SK-N-MC (cell line): ENCODE measurements at places on chromosomes 12 and 14.

- no peak for DNase-seq
Observed at GRCh38 chr12:1949771-1950470, 31.5 kb upstream of the CACNA2D4 start.

- DNase-seq = no peak
Observed at GRCh38 chr12:88805286-88805685, 225.0 kb upstream of the KITLG start.

GRCh38 chr12:96070670-96071279 lies 35.4 kb upstream of the LTA4H start:
- no peak for DNase-seq

GRCh38 chr14:26370115-26370514 lies 227.7 kb downstream of the NOVA1 start:
- DNase-seq = no peak

- DNase-seq = no peak
Observed at GRCh38 chr12:115756271-115756670, 521.2 kb downstream of the MED13L start.
